ENCODE measurements at places on chromosomes 13 and 19. TPM values are rescaled to one million over a fixed set of nuclear protein-coding genes. Genes with fewer than 3 reads are reported as not detected.

The ATP4B gene
- 0.27 TPM for polyA plus RNA-seq

The ZNF414 gene
- 26.9 TPM for polyA plus RNA-seq

The KRTDAP gene
- 1.6 TPM for polyA plus RNA-seq

The GJA3 gene
- 11.5 TPM for polyA plus RNA-seq

GRCh38 chr13:109412283-109412901 is 374.0 kb downstream of the IRS2 start:
- peak; percentile 68 for DNase-seq

DNA sequence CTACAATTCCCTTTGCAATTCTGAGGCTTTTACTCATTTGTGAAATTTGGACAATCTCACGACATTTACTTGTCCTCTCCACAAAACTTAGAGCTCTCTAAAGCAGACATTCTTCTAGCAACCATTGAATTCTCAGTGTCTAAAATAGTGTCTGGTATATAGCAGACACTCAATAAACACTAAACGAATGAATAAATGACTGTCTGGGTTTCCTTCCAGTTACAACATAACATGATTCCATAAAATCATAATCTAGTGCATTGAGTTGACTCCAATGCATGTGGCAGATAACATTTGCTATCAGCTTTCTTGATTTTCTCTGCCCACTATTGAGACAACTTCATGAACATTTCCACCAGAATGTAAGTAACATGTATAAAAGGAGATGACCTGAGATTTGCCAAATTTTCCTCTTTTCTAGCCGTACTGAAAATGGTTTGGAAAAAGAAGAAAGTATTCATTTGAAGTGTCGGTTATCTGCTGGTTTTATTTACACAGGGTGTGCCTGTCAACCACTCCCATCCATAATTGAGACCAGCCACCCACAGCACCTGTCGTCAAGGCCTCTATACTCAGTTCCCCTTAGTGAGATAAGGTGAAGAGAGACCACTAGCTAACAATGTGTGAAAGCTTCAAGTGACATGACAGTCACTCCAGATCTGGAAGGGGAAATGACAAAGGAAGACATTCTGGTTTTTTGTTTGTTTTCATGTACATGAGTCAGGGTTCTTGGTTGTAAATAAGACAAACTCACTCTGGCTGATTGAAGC is 4.8 kb upstream of the SERP2 start:
- no peak for DNase-seq

- DNase-seq = no peak
These were observed 25.8 kb downstream of the RFX1 start for GRCh38 chr19:13980340-13980739.

GRCh38 chr19:39825531-39826076 is 8.4 kb downstream of the DYRK1B start:
- DNase-seq = no peak

GRCh38 chr19:44690131-44690440 is 8.9 kb upstream of the CEACAM16 start:
- DNase-seq = no peak

- no peak for DNase-seq
These were observed 72.4 kb downstream of the KDM4B start for GRCh38 chr19:5041168-5041912.

DNA sequence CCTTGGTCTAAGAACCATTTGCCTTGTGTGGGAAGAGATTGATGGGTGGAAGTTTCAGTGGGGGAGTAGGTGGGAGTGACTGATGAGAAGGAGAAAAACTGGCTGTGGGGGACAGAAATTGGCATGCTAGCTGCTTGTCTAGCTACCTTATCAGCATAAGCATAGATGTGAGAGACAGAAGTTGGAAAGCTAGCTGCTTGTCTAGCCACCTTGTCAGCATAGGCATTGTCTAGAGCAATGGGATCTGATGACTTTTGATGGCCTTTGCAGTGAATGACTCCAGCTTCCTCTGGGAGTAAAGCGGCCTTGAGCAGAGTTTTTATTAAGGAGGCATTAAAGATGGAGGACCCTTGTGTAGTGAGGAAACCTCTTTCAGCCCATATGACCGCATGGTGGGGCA is 9.9 kb upstream of the NCR1 start:
- DNase-seq = no peak

- no peak for DNase-seq
These were observed 36.5 kb downstream of the OPA3 start for GRCh38 chr19:45547965-45548609.
